ENCODE measurements at places on chromosomes 3 and 15. TPM values are rescaled to one million over a fixed set of nuclear protein-coding genes. Genes with fewer than 3 reads are reported as not detected.

DNA sequence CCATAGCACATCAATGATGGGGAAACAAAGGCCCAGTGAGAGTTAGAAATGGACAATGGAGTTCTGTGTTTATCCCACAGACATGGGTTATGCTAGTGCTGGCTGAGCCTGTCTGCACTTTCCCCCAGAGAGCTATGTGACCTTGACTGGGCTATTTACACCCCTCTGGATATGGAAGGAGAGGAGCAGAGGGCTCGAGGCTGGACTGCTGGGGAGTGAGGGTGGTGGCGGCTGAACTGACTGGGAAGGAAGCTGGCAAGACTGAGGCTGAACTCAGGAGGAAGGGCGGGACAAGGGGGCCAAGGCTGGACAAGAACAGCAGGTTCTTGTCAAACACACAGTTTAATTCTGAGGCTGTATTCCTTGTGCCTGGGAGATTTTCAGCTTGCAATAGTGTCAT lies 10.8 kb upstream of the INSYN1 start:
- no peak for DNase-seq

- no peak for DNase-seq
These were observed 100.8 kb downstream of the CCNL1 start for GRCh38 chr3:157059181-157059580.

TRH gene
- total RNA-seq, result not detected

GRCh38 chr3:100635273-100635701 lies 25.9 kb downstream of the ADGRG7 start:
- no peak for DNase-seq

PLA1A gene
- 0.26 TPM for total RNA-seq

DNA sequence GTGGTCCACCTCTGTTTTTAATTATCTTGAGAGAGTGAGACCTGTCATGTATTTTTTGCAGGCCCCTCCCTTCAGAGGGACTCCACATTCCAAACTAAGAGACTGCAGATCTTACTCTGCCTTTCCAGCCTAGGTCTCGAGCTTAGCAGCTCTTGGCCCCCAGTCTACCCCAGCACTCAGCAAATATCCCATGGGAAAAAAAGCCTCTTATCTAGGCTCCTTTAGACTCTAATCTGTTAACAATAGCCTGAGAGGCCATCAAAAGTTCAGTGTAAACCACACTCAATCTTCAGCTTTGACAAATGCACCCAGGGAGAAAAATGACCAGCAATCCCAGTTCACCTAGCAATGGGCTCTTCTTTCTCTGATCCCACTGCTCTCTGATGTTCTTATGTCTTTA lies 8.6 kb upstream of the BLM start:
- DNase-seq, result no peak

FSD2 gene
- not detected for total RNA-seq

GRCh38 chr3:10015461-10015904 lies 10.8 kb upstream of the FANCD2 start:
- peak; percentile 96 for DNase-seq

DNA sequence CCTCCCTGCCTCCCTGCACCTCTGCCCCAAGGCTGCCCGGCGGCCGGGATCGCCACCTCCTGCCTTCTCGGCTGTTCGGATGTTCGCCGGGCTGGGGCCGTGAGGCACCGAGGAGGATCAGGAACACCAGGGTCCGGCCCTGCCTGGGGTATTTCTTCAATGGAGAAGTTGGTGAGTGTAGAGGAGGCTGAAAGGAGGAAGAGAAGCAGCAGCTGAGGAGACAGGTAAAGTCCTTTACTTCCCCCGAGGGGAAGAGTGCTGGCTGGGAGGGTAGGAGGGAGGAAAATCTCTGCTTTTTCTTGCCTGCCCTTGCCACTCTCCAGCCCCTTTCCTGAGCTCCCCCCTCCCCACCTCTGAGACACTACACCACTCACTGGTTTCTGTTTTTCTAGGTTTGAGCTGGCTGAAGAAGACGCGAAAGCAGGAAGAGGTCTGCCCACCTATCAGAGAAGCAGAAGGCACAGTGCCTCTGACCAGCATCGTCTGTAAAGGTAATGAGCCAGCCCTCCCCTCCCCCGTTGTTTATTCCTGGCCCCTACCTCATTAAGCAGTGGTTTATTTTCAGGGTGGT lies 519 bp downstream of the ASB7 start:
- DNase-seq, result no peak

- DNase-seq, result no peak
These were observed 257.0 kb upstream of the UBE2E1 start for GRCh38 chr3:23548706-23549105.

DNA sequence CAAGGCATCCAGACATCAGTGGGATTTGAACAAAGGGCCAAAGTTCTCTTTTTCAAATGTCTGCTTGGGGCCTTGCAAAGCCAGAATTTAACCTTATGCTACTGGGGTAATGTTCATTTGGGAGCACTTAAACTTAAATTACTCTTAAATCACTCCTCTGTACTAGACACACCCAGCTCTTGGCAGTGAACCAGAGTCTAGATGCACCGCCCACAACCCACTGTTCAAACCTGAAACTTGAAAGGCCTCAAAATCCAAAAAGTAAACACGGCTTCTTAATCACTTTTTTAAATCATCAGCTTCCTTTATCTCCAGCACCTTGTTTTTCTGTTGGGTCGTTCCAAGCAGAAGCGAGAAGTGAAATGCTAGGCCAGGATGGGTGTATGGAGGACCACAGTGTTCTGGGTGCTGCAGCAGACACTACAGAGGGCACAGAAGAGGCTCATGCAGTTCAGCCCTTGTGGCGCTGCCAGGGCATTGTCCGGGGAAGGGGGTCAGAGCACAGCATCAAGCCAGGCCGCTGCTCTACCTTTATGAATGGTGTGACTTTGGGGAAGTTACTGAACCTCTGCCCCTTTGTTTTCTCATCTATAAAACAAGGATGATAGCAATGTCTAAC lies 28.8 kb downstream of the MECOM start:
- peak; percentile 50 for DNase-seq

DNA sequence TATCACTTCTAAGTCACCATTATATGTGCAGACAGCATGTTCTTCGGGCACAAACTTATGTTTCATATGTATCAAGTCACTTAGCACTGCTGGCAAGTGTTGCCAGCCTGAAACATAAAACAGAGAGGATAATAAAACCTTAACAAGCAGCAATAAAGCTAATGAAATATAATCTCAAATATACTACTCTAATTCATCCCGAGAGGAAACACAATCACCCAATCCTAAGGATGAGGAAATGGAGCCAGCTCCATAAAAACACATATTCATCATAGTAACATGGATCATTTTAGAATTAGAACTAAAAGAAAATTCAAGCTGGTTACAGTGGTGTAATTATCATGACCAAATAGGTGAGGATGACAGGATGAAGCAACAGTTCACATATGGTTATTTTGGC lies 1072.7 kb downstream of the EPHA3 start:
- DNase-seq, result no peak

- DNase-seq, result peak; percentile 91
These were observed 40.5 kb downstream of the FILIP1L start for GRCh38 chr3:100073714-100074307.

GRCh38 chr3:166462891-166463470 lies 625.8 kb upstream of the BCHE start:
- no peak for DNase-seq

SLC6A11 gene
- total RNA-seq, result not detected

ELL3 gene
- 10.1 TPM for total RNA-seq

CCR9 gene
- total RNA-seq, result not detected

DNA sequence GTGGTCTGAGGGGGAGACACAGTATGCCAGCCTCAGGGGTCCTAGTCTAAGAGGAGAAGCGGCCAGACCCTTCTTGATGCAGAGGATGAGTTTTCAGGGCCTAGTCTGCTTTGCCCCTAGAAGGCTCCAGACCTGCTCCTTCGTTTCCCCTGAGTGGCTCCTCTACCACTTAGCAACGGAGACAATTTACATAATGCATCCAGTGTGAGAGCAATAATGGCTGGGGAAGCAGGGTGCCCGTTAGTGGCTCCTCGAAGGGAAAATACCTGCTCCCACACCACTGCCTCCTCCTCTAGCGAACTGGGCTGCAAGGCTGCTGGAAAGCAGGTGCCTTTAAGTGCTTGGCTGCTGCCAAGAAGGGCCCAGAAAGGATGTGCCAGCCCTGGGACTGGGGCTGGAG lies 38.9 kb downstream of the CACNA2D2 start:
- no peak for DNase-seq

SLCO3A1 gene
- total RNA-seq, result 7.7 TPM

DNA sequence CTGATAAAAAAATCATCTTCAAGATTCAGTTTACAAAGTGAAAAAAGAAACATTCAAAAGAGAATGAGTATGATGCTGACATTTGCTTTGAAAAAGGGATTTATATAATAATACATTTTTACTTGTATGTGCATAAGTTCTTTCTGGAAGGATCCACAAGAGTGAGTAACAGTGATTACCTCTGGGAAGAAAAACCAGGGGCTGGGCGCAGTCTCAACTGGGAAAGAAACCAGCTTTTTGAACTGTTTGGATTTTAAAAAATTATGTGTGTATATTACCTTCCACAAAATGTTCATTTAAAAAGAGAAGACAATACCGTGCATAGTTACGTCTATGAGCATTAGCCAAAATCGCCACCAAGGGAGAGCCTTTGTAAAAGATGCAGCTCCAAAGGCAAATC lies 1.3 kb downstream of the CLEC3B start:
- DNase-seq, result no peak

NRG4 gene
- total RNA-seq, result not detected

A4GNT gene
- total RNA-seq, result not detected

DNA sequence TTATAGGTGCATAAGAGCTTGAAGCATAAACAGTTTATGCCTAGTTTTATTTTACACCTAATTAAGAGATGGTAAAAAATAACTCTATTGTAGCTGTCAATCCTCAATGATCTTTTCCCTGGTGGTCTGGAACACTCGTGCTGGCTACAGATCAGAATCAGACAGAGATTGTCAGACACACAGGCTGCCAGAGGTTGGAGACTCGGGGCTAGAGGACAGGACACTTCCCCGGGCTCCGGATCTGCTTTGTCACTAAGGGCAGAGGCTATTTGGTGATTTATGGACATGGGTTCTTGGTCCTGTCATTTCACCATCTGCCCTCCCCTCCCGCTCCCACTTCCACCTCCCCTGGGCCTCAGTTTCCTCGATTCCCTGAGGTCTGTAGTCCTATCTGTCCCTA lies 16.5 kb upstream of the FAM174B start:
- DNase-seq, result no peak

- DNase-seq, result peak; percentile 10
These were observed 17.1 kb downstream of the CTXND1 start for GRCh38 chr15:80234883-80235282.

- DNase-seq, result no peak
These were observed 31.0 kb upstream of the CAV3 start for GRCh38 chr3:8702560-8702959.

SUSD5 gene
- 2.3 TPM for total RNA-seq

- DNase-seq, result peak; percentile 99
These were observed 265.0 kb downstream of the OPA1 start for GRCh38 chr3:193857996-193858395.

DNA sequence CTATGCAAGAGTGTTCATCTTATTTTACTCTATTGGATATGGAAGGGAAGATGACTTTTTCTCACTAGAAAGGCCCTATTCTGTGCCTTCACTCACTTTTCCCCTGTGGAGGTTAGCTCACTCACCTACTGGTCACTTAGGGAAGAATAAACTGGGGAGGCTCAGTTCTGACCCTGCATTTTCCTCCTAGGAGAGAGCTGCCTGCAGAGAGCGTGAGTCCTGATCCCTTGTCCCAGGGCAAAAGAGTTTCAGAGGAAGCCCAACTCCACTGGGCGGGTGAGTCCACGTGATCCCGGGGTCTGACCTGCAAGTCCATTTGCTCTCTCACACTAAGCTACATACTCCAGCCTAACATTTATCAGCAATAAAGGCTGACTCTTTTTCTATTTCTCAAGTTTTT lies 8.4 kb downstream of the MORC1 start:
- DNase-seq, result no peak

DNA sequence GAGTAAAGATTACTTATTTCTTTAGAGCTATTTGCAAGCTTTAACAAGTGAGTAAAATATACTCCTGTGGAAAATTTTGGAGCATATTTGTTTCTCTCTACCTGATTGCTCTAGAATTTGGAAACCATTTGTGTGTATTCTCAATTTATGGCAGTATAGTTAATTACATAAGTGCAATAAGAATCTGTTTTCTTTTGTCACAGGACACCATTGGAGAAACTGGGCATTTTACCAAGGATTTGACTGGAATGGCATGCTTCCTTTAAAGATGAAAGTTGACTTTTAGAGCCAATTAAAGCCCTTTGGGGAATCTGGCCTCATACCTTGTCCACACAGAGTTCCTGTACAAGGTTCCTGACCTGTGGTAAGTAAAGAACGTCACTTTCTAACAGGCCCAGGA lies 38.4 kb downstream of the PAQR5 start:
- peak; percentile 44 for DNase-seq

GRCh38 chr15:45304711-45305110 lies 52.7 kb downstream of the SLC28A2 start:
- DNase-seq, result no peak

KNL1 gene
- total RNA-seq, result 5.0 TPM

DNA sequence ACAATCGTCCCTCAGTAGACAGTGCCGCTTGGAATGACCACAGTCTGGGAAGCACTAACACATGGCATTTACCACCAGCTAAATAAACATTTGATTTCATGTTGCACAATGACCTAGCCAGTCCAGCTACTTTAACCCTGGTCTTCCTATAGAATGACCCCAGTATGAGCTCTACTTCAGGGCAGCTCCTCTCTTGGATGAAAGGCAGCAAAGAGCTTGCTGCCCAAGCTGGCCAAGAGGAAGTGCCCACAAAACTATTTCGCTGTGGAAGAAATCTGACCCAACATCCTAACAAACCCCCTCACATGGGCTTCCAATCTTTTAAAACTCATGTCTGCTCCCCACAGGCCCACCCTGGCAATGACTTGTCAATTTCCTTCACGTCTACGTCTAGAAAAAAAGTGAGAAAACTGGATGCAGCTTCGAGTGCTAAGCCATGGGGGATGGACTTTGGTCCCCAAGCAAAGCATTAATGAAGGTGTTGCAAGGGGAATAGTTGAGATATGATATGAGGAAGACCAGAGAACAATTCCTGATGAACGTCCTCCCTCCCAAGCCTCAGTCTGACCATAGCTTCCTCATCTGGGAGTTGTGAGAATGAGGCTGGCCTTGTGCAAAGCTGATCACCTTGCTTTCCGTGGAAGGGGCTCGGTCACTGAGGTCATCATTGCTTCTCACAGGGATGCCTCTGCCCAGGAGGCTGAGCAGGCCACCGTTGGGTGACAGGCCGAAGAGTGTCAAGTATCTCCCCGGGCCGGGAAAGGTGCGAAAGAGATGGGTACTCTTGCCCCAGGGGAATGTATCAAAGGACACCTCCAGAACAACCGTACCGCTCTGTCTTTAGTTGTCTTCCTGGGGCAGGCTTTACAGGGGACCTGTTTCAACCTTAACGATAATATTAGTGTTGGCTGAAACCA lies 964 bp downstream of the SLC25A20 start:
- DNase-seq, result peak; percentile 7

STRIT1 gene
- not detected for total RNA-seq

GRCh38 chr3:64255741-64256340 lies 30.6 kb upstream of the PRICKLE2 start:
- DNase-seq, result peak; percentile 11
